Epithelial cell of esophagus (primary cell): ENCODE measurements at places on chromosomes 4 and X.

DNA sequence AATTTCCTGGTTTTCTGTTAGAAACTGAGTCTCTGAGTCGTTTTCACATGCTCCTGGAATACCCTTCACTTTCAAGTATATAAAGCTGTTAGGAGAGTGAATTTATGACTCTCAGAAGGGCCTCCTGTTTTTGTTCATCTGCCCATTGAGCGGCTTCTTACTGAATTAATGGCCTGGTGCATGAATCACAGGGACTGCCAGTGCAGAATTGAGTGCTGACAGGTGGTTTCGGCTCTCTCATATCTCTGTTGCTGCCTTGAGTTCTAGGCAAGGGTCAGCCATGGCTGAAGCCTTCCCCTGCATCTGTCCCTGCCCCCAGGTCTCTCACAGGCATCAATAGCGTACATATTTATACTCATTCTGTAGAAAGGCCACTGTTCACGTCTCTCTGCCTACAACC, 22.7 kb upstream of the SEPSECS start:
- DNase-seq, result no peak

DNA sequence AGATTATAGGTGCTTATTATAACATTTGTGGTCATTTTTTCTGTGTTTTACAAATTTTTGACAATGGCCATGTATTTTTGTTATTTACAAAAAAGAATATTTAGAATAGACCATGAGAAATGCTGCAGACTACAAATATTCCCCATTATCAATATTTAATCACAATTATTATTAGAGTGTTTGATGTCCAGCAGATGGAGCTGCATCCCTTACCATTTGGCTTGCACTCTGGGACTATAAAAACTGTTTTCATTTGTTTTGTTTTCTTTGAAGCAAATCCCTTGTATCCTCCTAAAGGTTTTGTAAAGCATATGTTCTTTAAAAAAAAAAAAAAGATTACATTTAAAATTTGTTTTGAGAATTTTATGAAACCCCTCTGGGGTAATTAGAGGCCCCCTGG, 85.6 kb upstream of the CXorf66 start:
- DNase-seq, result peak; percentile 21

DNA sequence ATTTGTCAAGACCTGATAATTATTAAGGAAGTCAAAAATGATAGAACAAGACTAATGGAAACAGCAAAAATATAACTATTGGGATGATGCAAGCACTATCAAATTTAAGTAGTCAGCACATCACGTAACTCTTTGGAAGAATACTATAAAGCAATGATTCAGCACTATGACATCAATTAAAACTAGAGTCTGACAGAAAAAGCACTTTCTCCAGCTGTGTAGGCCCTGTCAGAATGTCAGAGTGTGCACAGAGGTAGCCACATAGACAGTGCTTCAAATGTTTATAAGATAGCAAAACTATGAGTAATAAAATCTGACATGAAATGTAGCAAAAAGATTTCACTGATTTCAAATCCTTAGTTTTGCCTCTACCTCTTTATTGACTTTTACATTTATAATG, 1226.6 kb upstream of the ADGRL3 start:
- DNase-seq, result no peak

- no peak for DNase-seq
These were observed 1555.5 kb upstream of the IGFBP7 start for GRCh38 chr4:58665649-58666048.

GRCh38 chrX:110168585-110168984, 149.3 kb downstream of the AMMECR1 start:
- DNase-seq, result peak; percentile 40

GRCh38 chrX:155857561-155857960, 23.6 kb upstream of the VAMP7 start:
- peak; percentile 16 for DNase-seq

DNA sequence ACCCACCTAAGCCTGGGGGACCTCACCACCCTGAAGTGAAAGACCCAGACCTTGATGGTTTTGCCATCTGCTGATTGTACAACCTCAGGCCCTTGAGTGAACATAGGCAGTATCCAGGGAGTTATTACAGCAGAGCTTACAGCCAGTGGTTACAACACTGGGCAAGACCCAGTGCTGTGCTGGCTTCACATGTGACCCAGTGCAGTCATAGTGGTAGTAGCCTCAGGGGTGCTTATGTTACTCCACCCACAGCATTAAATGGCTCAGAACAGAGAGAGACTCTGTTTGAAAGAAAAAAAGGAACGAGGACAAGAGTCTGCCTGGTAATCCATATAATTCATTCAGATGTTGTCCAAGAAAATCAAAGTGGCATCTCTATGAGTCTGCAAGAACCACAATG, 45.2 kb upstream of the DACH2 start:
- DNase-seq, result peak; percentile 59

GRCh38 chrX:71082822-71083221, 12.8 kb upstream of the FOXO4 start:
- DNase-seq, result no peak

DNA sequence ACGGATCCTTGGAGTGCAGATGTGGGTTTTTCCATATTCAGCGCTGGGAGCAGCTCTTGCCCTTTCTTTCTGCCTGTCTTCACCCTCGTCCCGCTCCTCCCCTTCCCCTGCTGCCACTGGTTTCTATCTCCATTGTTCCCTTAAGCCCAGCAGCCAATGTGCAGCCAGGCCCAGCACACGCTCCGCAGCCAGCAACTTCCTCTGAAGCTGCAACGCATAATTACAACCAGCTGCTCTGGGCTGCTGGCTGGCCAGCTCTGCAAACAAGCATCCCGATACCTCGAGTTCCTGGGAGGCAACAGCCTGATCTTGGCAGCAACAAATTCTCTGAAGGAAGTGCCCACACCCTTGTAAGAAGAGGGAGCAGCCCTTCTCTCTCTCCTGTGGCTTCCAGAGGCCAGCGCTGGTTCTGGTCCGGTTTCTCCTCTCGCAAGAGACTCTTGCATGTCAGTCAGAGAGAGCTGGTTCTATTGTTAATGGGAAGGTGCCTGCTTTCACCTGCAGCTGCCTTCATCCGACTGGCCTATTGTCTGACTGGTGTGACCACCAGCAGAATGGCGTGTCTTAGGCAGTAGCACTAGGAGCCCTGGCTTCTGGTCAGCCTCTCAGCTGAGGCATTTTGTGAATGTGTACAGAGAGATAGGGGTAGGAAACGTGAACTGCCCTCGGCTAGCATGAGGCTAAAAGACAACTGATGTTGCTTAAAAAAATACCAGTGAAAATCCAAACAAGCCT, 83.8 kb upstream of the MAML3 start:
- peak; percentile 43 for DNase-seq

DNA sequence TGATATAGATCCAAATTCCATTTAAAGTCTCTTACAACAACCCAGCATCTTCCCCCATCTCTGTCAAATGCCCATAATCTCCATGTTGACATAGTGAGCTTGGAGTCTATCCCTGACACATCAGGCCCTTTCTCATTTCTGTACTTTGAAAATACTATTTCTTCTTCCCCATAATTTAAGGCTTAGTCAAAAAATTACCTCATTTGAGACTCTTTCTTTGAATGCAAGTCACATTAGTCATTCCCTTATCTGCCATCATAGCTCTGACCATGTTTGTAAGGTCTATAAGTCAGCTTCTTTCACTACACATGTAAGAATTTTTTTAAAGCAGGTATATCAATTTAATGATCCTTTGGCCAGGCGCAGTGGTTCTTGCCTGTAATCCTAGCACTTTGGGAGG, 99.9 kb downstream of the DDX60 start:
- peak; percentile 80 for DNase-seq

- no peak for DNase-seq
These were observed 13.6 kb upstream of the MAGED4B start for GRCh38 chrX:52082578-52082977.

- peak; percentile 16 for DNase-seq
These were observed 164.2 kb upstream of the NRK start for GRCh38 chrX:105658136-105658535.

GRCh38 chr4:54675721-54676461, 18.1 kb downstream of the KIT start:
- no peak for DNase-seq

DNA sequence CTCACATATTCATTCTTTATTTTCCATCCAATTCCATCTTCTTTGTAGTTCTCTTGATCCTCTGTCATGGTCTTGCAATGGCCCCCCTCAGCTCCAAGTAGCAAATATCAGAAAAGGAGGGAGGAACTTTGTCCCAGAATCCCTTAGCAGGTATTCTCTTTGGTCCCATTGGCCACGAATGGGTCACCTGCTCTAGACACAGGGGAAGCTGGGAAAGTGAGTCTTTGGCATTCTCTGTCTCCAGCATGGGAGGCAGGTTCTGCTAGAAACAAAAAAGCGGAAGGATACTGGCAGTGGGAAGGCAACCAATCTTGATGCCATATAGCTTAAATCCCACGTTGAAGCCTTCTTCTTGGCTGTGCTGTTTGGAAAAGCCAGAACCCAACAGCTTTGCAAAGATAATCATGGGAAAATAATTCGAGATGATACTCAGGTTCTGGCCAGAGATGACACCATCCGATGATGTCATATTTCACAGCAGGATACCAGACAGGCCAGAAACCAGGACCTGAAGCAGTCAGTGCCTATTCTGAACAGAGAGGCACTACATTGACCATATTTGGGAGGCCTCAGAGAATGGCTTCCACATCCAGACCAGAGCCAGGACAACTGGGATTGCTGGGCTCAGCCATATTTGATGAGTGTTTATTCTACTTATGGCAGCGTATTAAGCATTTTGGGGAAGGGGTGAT, 110.4 kb upstream of the ATXN3L start:
- DNase-seq, result no peak

- DNase-seq, result peak; percentile 25
These were observed 102.8 kb downstream of the STOX2 start for GRCh38 chr4:184007891-184008290.

- no peak for DNase-seq
These were observed 339.7 kb upstream of the VCX start for GRCh38 chrX:7503251-7503650.

DNA sequence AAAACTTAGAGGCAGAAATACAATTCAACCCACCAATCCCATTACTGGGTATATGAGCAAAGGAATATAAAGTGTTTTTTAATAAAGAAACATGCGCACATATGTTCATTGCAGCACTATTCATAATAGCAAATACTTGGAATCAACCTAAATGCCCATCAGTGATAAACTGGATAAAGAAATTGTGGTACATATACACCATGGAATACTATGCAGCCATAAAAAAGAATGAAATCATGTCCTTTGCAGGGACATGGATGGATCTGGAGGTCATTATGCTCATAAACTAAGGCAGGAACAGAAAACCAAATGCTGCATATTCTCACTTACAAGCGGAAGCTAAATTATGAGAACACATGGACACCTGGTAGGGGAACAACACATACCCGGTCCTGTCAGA, 807.7 kb upstream of the INTU start:
- DNase-seq, result no peak

- DNase-seq, result no peak
These were observed 1535.3 kb upstream of the PCDH10 start for GRCh38 chr4:131613824-131614216.

GRCh38 chr4:16289897-16290554, 63.8 kb upstream of the TAPT1 start:
- DNase-seq, result peak; percentile 45

DNA sequence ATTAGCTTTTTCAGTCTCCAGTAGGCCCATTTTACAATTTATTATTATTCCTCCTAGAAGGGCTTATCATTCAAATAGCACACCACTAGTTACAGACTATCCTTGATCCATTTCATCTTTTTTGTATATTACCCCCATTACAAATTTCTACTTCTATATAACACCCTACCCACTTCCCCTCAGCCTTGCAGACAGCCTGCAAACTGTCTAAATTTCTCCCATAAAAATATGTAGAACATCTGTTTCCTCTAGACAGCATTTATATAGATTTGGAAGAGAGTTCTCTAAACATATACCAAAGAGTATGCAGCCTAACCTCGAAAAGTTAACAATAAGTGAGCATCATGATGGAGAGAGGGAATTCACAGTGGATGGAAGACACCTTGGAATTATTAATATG, 30.8 kb downstream of the COMMD8 start:
- DNase-seq, result no peak

- DNase-seq, result peak; percentile 36
These were observed 5.7 kb downstream of the CYBB start for GRCh38 chrX:37785569-37785968.

- no peak for DNase-seq
These were observed 232.1 kb downstream of the CPE start for GRCh38 chr4:165610679-165611437.

GRCh38 chr4:8863686-8864682, 7.7 kb downstream of the HMX1 start:
- DNase-seq, result no peak

DNA sequence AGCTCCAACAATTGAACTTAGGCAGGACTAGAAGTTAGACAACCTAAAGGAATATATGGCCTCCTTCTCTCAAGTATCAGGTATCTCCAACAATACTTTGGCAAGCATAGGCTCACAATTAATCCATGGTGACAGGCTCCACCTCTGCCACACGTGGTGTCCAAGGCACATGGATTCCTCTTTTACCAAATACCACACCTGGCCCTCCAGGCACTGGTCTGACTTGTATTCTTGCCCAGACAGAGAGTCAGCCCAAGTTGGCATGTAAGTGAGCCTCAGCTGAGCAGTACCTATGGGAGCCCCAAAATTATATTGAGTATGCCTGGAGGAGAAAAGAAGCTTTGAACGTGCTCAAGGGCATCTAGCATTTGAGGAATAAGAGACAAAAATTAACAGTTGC, 19.6 kb downstream of the SRPX2 start:
- peak; percentile 61 for DNase-seq

- no peak for DNase-seq
These were observed 832.1 kb upstream of the INTU start for GRCh38 chr4:126800575-126801141.

- DNase-seq, result peak; percentile 37
These were observed 67.2 kb upstream of the BRWD3 start for GRCh38 chrX:80876877-80877276.

- peak; percentile 22 for DNase-seq
These were observed 2.8 kb downstream of the ANKRD37 start for GRCh38 chr4:185399466-185399865.

- DNase-seq, result peak; percentile 84
These were observed 339.0 kb upstream of the BOD1L1 start for GRCh38 chr4:13966231-13967195.

DNA sequence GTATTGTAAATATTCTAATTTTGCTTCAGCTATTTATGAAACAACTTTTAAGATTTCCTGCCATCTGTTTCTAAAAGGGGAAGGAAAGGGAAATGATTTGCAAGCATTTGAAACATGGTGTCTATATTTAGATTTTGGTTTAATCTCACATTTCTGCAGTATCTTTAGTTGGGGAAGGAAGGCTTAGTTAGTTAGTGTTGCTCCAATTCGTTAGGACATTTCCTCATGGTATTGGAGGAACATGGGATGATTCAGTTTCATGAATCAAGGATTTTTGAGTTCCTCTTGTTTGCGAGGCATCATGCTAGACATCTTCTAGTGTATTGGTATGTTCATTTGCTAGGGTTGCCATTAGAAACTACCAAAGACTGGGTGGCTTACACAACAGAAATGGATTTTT, 20.5 kb upstream of the TMEM192 start:
- DNase-seq, result no peak

DNA sequence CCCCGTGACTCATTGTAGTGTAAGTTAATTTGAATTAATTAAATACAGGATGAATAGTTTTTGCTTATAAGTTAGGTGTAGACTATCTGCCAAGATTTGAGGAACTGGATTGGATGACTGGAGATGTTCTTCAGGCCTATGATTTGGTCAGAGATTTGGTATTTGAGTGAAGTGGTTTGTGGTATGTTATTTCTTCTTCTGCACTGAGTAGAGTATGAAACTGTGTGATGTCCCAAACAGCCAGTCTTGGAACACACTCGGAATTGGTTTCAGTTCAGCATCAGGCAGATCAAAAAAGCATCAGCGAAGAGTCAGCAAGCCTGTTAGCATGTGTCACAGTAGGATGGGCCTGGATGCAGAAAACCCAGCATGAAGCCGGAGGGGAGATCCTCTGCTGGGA, 294.1 kb downstream of the ARHGAP10 start:
- peak; percentile 6 for DNase-seq
